ENCODE measurements at places on chromosomes 13 and 19.

DNA sequence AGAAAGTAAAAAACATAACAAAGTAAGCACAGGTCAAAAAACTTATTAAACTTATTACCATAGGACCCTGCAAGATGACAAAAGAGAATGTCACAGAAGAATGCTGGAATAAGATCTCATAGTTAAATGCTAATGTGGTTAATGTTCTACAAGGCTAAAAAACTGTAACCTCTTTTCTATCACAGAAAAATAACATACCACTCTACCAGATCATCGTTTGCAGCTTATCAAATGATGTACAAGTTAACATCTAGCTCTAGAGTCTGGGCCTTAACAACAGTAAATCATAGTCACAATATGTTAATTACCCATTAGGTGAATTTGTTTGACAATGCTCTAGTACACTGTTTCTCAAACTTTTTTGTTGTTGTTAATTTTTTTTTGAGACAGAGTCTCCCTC lies 53.0 kb downstream of the NUFIP1 start:
- DNase-seq: no peak

DNA sequence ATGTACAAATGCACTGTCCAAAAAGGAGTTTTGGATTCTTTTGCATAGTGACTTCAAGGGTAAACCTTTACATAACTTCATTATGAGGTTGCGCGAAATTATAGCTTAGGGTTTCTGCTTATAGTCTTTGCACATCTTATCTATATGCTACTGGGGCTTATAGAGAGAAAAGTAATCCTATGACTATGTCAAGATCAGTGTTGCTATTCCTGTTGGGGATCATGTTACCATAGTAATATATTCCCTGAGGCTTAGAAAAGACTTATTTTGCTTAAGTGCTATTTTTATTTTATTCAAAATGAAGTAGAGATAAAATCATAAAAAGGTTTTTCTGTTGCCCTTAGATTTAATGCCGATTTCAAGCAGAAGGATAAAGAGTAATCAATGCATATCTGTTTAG lies 14.7 kb upstream of the POSTN start:
- no peak for DNase-seq

GRCh38 chr19:2243274-2244124 lies 5.6 kb upstream of the AMH start:
- no peak for DNase-seq

DNA sequence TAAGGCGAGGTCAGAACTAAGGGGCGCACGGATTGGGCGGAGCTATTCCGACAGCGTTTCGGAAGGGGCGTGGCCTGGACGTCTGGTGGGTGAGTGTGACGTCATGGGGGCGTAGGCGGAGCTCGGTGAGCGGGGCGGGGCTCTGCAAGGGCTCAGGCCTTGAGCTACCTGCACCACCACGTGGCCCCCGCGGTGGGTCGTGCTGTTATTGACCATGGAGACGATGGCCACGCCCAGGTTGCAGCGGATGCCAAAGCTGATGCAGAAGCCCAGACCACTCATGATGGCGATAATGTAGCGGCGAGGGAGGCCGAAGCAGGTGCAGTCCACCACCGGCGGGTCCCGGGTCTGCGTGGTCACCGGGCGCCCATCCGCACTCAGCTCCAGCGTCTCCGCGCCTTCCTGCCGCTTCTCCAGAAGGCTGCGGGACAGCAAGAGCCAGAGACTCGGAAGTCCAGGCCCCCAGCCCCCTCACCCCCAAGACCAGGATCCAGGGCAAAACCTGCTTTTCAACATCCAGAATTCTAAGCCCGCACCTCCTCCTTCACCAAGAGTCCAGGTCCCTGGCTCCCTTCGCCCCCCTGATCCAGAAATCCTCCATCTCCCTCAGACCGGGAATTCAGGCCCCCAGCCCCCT lies 4.8 kb downstream of the SLC17A7 start:
- DNase-seq: no peak

GRCh38 chr19:12052497-12053169 lies at the start of gene ZNF878:
Gene ZNF878 (minus strand): TSS chr19:12052961. CDS start chr19:12052801, 160 bp downstream.
- DNase-seq: peak; percentile 15

- no peak for DNase-seq
Measured at GRCh38 chr13:114157869-114158495, 21.1 kb upstream of the CFAP97D2 start.

DNA sequence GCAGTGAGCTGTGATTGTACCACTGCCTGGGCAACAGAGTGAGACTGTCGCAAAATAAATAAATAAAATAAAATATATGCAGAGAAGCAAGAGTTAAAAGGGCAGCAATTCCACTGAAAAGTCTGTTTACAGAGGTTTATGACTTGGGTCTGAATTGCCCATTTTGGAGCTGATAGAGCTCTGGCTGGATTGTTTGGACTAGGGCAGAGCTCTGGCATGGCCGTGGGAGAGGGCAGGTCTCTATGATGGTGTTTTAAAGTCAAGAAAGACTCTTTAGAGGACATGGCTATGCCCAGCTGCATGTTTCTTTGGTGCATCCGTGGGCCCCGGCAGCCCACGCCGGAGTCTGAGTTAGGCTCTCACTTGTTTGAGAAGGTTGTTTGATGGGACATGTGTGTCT lies 64.6 kb upstream of the C1QTNF9 start:
- no peak for DNase-seq

DNA sequence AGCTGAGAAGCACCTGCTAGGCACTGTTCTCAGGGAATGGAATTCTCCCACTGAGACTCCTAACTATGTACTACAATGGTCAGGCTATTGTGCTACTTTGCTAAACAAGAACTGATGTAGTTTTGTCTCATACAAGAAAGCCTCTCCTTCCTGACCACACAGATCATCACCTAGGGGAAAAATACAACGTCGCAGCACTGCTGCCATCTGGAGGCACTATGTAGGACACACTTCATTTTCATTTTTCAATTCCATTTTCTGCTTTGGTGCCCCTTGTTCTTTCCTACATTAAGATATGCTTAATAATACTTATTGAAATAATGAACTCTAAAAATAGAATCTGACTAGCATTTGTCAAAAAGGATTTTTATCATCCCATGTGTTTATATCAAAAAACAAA lies 21.1 kb downstream of the PROSER1 start:
- DNase-seq: no peak

- DNase-seq: no peak
Measured at GRCh38 chr19:29002336-29002735, 210.6 kb downstream of the UQCRFS1 start.

GRCh38 chr19:495081-495401 lies 1.2 kb upstream of the MADCAM1 start:
- no peak for DNase-seq

DNA sequence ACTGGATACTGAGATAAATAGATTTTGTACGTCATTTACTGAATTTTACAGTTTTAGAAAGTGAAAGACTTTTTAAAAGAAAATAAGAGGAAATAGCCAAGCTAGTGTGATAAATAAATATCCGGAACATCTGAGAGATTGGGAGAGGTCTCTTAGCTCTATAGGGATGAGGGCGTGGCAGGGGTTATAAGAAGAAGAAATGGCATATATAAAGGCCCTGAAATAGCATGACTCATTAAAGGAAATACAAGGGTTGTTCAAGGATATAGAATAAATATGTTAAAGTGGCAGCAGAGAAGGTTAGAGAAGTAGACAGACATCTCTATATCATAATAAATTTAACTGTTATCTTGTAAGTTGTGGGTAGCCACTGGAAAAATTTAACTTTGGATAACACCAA lies 144.4 kb downstream of the MAB21L1 start:
- DNase-seq: no peak

DNA sequence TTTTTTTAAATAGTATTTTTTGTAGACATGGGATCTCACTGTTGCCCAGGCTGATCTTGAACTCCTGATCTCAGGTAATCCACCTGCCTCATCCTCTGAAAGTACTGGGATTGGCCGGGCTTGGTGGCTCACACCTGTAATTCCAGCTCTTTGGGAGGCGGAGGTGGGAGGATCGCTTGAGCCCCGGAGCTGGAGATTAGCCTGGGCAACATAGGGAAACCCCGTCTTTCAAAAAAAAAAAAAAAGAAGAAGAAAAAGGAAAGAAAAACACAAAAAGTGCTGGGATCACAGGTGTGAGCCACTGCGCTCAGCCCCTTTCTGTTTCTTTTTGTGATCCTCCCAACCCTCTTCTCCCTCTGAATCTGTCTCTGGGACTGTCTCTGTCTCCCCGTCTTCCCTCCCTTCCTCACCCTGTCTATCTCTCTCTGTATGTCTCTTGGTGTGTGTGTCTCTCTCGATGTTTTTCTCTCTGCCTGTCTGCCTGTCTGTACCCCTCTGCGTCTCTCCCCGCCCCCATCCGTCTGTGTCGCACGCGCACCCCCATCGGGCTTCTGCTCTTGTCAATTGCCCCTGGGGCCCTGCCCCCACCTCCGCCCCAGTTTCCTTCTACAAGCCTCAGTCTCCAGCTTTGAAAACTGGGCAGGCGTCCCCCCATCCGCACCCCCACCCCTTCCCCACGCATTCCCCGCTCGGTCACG lies 540 bp upstream of the ZFP36 start:
- peak; percentile 86 for DNase-seq

- DNase-seq: no peak
Measured at GRCh38 chr19:11486661-11487503, 6.0 kb upstream of the ELAVL3 start.

DNA sequence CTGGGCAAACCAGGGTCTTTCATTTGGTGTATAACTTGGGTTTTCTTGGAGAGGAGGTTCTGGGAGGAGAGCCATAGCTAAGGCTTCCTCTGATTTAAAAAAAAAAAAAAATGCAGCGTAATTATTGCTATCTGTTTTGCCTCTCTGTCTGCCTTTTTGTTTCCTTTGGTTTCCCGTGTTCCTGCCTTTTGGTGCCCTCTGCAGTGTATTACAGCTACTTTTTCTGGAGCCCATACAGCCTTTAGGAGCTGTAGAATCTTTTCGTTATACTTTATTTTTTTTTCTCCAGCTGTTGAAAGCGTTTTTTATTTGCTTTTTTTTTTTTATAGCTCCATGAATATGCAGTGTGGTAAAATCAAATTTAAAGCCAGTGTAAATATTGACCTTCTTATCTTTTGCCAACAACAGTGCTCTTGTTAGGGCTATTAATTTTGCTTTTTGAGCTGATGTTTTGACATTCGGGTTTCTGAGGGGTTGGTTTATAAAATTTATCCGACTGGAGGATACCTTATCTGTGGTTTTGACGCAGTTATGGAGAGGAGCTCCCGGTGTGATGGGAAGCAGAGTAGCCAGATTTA lies 38.1 kb downstream of the ZNF493 start:
- no peak for DNase-seq

- DNase-seq: no peak
Measured at GRCh38 chr19:12912571-12912970, 6.5 kb downstream of the SYCE2 start.

GRCh38 chr13:59843040-59843439 lies 320.7 kb downstream of the DIAPH3 start:
- no peak for DNase-seq

DNA sequence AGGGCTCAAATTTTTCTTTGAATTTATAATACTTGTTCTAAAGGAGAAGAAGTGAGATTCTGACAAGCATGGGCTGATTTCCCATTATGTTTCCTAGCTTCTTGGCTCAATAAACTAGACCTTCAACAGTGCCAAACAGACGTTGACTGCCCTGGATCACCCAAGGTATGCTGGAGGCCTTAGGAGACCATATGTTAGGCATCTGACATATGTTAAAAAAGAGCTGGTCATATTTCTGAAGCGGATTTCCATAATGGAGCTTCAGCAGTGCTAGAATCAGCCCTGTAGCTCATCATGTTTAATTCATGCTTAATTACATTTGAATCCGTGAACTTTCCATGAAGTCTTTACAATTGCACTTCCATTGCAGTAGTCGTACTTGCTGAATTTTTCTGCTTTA lies 653.3 kb downstream of the DIAPH3 start:
- DNase-seq: no peak

DNA sequence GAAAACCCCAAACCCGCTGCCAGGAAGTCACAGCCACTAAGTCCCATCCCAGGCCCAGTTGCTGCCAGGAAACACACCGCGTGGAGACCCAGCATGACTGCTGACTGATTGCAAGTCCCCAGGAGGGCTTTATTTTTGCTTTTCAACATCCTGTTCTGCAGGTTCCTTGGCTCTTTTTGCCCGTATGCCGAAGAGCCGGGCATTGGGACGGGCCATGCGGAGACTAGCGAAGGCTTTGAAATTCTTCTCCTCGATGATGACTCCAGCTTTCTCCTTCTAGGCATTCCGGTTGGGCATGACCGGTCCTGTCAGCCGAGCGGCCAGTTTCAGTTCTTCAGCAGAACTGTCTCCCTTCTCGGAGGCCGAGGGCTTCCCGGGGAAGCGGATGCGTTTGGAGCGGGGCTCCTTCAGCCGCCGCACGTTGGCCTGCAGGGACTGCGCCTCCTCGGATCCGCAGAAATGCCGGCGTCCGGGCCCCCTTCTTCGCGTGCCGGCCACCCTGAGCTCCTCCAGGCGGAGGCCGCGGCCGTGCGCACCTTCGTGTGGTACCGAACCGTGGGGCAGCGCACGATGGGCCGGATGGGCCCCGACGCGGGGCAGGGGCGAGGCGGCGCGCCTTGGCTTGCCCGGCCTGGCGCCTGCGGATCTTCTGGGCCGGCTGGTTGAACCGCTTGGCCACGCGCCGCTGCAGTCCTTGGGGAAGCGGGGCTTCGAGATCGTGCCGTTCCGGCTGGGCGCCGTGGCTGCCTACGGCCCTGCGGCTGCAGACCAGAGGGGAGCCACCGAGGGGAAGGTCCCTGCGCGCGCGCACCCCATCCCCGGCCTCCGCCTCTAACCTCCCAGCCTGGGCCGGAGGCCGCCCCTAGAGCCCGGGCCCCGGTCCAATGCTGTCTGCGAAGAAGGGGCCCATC lies 15.2 kb downstream of the ZSCAN5C start:
- DNase-seq: no peak

GRCh38 chr13:43364210-43365038 lies 341.0 kb downstream of the DNAJC15 start:
- no peak for DNase-seq

DNA sequence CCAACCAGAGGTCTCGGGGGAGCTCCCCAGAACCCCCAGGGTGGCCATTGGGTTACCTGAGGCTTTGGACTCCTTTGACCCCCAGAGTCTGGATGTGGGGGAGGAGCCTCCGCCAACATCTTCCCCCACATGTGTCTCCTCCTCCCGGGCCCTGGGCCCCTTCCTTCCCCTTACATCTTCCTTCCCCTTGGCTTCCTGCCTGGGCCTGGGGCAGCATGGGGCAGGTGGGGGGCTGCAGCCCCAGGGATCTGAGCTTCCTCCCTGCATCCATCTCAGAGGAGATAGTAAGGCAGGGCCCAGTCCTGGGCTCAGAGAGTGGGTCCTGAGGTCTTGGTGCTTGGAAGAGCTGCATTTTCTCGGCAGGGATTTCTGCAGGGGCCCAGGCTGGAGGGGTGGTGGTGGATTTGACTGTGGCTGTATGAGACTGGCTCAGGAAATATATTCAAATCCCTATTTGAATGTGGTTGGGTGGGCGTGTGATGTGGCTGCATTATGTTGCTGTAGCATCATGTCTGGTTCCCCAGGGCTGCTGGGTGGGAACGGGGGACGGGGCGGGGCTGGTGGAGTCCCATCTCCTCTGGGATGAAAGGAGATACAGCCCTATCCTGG lies 919 bp downstream of the VAV1 start:
- no peak for DNase-seq

DNA sequence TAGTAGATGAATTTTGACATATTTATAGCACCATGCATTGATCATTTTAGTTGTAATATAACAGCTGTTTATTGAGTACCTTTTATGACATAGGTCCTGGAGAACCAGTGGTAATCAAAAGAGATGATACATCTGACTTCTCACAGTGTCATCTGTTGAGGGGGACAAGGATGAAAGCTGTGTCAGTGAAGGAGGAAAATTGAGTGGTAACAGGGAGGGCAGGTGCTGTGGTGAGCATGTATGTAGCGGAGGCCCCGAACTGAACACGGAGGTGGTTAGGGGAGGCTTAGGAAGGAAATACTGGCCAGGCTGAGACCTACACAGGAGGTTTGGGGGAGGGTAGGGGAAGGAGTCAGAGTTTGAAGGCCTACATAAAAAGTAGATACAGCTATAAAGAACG lies 199.7 kb downstream of the GGACT start:
- no peak for DNase-seq
